ENCODE measurements at places on chromosomes 7 and 10.

DNA sequence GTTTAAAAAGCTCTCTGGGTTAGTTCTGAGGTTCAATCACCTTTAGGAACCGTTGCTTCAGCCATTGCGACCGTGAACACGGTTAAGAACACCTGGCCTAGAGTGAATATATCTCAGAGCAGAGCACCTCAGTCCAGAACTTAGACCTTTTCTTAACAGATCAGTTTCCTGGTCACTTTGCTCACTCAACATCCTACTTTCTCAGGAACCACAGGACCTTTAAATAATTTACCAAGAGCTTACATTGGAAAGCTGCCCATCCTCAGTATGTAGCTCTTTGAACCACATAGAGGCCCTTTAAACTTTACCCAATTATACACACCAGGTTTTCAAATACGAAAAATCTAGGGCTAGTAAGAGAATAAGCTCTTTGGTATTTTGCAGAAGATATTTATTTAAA lies 153.2 kb downstream of the NRBF2 start:
- no peak for DNase-seq

DNA sequence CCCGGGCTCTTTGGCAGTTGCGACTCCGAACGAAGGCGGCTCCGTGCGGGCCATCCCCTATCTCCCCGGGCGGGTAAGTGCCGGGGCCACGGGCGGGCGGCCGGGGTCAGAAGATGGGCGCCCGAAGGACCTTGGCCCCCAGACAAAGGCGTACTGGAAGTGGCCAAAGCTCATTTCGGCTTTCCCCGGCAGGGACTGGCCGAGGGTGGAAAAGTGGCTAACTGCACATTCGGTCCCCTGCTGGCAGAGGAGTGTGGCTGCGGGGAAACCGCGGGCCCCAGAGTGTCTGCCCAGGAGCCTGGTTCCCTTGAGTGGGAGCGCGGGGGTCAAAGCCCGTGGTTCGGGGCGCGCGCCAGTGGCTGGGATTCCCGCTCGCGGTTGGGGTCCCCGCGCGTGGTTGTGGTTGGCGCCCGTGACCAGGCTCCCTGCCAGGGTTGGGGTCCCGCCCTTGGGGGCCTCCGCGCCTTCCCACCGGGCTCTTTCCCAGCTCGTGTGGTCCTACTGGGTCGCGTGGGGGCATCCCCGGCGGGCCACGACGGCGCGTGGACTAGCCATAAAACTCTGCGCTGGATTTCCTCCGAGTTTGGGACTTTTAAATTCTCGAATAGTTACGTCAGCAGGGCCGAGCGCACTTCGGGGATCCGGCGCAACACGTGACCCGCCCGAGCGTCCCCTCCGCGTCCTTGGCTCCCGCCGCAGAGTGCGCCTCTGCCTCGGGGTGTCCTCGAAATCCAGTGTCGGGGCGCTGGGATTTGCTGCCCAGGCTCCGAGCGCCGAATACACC lies 124.4 kb downstream of the TACC2 start:
- DNase-seq = no peak

GRCh38 chr10:79149345-79149661 lies 80.5 kb downstream of the ZMIZ1 start:
- no peak for DNase-seq

DNA sequence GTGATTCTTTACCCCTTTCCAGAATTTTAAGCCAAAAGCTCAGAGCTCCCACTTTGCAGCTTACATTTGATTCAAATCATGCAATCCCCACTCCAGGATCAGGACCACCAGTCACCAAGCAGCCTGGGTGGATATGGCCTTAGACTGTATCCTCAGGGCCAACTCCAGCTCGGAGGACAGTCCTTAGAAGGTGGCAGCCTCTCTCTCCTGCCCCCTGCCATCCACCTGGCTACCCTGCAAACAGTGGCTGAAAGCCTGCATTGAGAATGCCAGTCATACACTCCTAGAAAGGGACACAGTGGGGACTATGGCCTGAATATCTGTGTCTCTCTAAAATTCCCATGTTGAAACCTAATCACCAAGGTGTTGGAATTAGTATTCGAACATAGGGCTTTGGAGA lies 50.0 kb upstream of the KCNMA1 start:
- no peak for DNase-seq

DNA sequence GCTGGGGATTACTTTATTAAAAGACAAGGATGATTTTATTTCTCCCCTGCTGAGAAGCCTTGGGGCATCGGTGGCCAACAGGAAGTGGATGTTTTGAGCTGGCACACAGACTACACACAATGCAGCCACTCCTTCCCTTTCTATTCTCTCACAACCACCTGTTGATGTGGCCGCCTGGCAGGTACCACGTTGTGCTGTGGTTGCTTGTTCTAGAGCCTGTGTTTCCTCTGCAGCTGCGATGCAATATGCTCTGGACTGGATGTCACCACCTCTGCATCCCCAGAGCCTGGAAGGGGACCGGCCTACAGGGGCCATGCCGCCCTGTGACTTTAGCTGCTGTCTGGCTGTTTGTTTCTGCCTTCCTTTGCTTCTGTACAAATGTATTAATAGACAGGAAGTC lies 195.7 kb upstream of the CELF2 start:
- DNase-seq = no peak

DNA sequence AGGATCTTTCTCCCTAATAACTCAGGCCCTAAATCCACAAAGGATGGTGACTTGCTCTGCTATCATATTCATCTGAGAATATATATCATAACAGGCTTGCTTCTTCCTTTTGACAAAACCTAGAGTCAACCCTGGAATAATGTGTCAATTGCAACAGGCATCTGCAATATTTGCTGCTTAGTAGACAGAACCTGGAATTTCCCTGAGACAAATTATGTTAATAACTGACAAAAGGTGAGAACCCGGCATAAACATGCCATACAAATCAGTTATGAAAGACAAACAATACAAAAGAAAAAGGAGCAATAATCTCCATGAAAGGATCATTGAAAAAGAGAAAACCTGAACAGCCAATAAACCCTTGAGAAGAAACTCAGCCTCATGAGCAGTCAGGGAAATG lies 114.5 kb upstream of the CDCA7L start:
- no peak for DNase-seq

All from T-helper 2 cell (primary cell).